Stimulated activated CD8-positive, alpha-beta memory T cell treated with anti-CD3 and anti-CD28 coated beads, Interleukin-7, amount 100 ng/mL, for 4 hours (primary cell): ENCODE measurements at places on chromosomes 1 and 21.
A peak's percentile ranks its signal among the peaks of the same experiment; 100 is the strongest.

DNA sequence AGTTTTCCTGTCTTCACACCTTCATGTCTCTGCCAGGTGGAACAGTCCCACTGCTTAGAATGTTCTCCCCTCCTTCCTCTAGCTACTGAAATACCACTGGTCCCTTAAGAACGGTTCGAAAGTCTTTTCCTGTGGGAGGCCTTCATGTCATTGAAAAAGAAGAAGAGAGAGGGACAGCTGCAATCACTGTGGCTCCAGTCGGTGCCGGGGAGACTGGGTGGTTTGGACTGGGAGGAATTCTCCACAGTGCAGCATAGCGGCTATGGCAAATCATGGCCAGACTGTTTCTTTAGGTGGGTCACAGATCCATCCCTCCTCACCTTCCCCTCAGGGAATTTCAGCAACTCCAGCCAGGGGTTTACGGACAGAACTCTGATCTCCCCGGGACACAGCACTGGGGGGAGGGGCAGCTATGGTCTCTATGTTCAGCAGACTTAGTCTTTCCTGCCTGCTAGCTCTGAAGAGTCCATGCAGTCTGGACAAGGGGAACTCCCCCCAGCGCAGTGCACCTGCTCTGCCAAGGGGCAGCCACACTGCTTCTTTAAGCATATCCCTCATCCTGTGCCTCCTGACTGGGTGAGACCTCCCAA, 567.2 kb downstream of the SMYD3 start:
- no peak for DNase-seq

DNA sequence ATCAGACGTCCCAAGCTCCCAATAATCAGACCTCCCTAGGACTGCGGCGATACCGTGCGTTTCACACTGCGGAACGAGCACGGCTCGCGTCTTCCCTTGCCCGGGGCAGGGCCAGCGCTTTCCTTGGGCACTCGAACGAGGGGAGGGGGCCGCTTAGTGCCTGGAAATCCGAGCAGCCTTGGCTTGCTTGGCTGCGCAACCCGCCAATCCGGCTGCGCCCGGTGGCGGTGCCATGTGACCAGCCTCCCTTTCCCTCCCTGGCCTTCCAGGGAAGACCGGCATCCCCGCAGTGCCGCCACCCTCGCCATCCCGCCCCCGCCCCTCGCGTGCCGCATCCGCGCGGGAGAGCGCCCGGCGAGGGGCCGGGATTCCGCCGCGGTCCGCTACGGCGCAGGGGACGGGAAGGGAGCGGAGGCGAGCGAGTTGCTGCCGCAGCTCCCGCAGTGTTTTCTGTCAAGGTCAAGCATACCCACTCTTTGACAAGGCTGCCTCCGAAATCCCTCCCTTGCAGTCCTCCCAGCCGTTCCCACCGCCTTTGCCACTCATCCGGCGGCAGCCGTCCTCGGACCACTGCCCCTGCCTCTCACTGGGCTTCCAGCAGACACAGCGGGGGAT, 8.3 kb upstream of the RNF19B start:
- DNase-seq, result no peak

- no peak for DNase-seq
Measured at GRCh38 chr1:204660509-204660908, 25.0 kb downstream of the LRRN2 start.

- no peak for DNase-seq
Measured at GRCh38 chr1:193707271-193708021, 521.0 kb upstream of the B3GALT2 start.

DNA sequence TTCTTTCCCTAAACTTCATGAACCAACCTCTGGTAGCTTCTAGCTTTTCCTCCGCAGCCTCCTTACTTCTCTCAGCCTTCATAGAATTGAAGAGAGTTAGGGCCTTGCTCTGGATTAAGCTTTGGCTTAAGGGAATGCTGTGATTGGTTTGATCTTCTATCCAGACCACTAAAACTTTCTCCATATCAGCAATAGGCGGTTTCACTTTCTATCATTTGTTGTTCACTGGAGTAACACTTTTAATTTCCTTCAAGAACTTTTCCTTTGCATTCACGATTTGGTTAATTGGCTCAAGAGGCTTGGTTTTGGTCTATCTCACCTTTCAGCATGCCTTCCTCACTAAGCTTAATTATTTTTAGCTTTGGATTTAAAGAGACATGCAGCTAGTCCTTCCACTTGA, 5.1 kb downstream of the URB2 start:
- DNase-seq, result no peak

DNA sequence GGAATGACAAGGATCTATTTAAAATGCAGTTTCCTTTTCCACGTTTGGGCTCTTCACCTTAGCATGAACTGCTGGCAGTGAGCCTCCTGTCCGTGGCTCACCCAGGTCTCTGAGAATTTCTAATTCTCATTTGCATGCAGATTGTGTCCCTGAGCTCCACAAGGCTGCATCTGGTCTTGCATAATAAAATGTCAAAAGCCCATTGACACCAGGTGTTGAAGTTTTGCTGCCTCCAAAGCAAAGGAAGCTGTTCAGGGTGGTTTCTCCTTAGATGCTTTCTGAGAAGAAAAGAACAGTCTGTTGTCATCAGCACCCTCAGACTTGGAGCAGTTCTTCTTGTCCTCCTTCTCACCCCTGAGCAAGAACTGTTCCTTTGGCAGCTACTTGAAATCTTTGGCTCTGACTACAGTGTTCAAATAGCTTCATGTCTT, 433.1 kb upstream of the KAZN start:
- no peak for DNase-seq

DNA sequence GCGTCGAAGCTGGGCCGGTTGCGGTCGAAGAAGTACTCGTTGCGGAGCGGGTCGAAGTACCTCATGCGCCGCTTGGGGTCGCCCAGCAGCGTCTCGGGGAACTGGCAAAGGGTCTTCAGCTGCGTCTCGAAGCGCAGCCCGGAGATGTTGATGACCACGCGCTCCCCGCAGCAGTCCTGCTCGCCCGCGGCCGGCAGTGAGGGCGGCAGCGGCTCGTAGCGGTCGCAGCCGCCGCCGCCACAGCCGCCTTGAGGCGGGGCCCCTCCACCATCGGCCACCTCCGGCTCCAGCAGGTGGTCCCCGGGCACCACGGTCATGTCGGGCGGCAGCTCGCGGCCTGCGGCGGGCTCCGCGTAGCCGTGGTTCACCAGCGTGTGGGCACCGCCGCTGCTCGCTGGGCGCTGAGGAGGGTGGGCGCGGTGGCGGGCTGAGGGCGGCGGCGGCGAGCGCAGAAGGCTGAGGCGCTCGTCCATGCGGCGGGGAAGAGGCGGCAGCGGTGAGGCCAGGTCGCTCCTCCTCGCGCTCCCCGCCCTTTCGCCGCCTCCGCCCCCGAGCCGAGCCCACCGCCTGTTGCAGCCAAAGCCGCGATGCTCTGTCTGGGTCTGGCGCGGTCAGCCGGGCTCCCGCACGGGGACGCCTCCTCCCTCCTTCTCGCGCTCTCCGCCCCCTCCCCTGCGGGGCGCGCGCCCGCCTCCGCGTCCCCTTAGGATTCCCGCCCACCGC, at the start of gene KCNA3:
KCNA3 (minus strand) TSS at position 604 of the 723 bp plus-strand sequence; CDS start at position 473, 131 bp downstream.
- peak; percentile 51 for DNase-seq

DNA sequence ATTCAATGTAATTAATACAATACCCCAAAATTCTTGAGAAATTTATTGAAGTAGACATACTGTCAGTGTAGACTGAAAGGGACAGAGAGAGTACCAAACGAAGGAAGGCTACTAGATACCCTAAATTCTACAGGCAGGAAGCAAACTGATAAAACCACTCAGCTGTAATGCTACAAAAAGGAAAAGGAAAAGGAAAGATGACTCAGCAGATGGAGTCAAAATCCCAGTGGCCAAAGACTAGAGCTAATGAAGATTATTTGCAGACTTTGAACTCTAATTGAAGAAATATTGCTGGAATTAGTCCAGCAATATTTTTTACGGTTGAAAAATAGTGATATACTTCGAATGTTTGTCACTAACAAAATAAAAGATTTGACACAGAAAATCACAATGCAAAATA, 671.9 kb downstream of the BRINP3 start:
- DNase-seq, result no peak

DNA sequence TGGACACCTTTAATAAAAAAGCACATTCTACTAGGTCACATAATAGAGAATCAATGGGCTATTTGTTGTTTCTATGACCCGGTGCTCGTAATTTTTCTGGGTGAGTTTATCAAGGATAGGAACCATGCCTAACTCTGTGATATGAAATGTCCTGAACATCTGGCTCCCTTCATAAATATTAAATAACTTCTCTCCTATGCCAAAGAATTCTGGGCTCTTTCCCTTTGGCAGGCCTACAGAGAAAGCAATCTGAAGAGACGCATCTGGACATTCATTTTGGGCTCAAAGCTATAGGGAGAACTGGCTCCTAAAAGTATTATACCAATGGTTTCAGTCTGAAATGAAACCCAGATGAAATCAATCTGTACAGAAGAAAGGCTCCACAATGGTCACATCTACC, 38.8 kb upstream of the ANGPTL7 start:
- DNase-seq, result no peak

DNA sequence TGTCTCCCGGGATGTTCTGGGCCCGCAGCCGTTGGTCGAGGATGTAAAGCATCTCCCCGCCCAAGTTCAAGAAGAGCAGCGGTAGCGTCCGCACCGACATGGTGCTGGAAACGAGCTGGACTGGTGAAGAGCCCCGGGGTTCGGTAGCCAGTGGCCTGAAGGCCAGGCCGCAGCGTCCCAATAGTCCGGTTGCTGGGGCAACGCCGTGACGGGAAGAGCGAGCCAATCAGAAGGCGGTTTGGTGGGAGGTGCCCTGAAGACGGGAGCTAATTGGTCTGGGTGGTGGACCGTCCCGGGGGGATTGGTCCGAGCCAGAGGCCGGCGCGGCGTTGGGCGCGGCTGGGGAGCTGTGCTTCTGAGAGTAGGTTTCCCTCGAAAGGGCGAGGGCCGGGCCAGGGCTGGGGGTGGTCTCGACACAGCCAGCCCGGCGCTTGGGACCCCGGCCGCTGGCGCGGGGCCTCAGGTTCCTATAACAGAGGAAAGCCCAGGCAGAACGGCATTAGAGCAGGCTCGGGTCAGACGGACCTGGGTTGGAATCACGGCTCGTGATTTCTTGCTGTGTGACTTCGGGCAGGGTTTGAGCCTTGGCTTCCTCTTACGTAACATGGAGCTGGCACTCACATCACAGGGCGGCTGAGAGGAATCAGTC, at the start of gene OSCP1:
OSCP1 (minus strand) TSS at position 182 of the 649 bp plus-strand sequence; CDS start at position 100, 82 bp downstream.
- peak; percentile 80 for DNase-seq

DNA sequence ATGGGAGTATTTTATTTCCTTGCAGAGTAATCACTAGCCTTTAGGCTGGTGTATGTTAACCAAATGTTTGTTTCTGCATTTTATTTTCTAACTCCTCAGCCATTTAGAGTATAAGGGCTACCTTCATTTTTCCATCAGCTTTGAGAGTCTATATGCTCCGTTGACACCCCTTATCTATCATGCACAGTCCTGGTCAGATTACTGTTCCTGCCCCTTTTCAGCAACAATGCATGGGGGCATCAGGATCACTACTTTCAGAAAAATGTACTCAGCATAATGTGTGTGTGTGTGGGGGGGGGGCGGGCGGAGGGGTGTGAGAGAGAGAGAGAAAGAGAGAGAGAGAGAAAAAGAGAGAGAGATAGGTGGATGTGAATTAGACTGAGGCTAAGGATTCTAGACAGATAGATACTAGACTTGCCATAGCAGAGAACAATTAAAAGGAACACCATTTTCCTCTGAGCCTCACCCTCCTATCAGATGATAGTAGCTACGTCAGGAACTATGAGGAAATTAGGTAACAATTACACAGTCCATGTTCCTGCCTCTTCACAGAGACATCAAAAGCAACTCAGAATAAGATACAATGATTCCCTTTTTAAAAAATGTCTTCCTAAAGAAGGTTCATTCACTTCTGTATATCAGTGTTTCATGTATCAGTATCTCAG, 40.8 kb downstream of the FCER1A start:
- no peak for DNase-seq

DNA sequence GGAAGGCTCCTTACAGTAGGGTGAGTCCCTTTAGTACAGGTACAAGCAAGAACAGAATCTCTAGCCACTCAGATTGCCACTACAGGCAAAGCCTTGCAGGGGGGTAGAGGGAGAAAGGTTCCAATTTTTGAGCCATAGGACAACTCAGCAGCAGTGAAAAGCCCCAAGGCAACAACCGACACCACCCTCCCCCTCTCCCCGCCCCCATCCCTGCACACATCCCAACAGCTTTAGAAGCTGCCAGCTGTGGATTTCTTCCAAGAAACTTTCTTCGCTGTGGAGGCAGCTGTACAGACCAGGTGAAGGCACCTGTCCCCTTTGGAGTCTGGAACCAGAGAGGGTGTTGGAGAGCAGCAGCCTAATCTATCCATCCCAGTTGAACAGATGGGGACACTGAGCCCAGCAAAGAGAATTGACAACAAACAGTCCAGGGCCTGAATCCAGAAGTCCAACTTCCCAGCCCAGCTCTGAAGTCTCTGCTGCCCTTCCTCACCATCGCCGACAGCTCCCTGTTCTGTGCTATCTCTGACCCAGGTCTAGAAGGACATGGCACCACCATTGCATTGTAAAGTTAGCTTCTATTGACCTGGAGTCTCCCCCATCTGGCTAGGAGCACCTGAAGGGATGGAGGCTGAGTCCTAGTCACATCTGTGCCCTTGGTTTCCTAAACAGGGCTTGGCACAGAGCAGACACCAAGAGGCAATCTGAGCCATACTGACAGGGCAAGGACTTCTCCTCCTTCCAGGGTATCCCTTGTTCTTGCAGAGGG, 2.2 kb downstream of the TENT5B start:
- DNase-seq, result no peak
